Stimulated activated CD4-positive, alpha-beta T cell treated with anti-CD3 and anti-CD28 coated beads, Interleukin-1b, Interleukin-23, amount 100 ng/mL, for 24 hours (primary cell): ENCODE measurements at places on chromosomes 1 and 21.

DNA sequence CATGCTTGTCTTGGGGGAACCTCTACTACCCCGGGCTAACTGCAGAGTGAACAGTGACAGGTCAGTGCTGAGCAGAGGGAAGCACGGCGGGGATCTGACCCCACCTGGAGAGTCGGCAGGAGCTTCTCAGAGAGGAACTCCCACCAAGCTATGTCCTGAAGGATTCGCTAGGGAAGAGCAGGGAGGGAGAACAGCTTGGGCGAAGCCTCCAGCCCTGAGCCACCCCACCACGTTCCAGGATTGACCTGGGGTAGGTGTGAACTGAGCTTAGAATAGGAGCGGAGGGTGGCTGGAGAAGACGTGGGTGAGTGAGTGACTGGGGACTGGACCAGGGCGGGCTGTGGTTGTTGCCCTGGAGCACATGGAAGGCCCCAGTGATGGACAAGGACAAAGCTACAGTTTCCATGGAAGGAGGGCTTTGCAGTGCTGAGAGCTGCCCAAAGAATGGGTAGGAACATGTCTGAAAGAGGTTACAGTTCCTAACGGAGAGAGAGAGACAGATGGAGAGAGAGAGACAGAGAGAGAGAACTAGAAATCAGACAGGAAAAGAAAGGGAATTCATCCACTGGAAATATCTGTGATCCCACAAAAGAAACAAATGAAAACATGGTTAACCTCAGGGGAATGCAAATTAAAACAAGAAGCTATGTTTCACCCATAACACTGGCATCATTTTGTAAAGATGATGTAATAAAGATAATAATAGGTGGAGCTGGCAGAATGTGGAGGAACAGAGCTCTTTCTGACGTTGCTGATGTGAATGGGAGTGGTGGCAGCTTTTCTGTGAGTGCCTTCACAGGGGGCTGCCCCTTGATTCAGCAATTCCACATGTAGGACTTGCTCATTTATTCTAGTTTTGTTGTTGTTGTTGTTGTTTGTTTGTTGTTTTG, 17.2 kb downstream of the BSND start:
- DNase-seq, result no peak

DNA sequence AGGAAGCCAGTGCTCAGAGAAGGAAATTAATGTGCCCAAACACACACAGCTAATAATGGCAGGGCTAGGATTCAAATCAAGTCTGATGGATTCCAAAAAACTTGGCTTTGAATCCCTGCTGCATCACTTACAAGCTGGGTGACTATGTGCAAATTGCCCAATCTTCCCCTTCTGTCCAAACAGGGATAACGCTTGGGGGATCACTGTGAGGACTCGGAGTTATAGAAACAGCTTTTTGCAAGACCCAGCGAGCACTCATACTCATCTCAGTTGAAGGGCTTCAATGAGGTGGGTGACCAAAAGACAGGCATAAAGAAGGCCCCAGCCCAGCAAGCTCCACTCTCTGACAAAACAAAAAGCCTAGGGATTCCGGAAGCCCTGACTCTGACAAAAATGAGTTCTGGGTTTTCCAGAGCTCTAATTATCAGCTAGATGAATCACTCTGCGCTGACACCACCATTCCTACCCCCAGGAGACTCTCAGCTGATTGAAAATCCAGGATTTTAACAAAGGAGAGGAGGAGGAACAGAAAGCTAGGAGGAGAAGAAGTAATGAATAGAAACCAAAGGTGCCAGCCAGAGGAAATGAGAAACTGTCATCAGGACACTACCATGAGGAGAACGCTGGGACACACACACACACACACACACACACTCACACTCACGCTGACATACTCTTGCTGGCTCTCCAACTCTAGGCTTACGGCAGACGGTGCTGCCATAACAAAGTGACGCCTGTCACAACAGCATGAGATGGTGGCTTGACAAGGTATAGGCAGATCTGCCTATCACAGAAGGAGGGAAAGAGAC, 1.6 kb upstream of the STK40 start:
- DNase-seq, result no peak

DNA sequence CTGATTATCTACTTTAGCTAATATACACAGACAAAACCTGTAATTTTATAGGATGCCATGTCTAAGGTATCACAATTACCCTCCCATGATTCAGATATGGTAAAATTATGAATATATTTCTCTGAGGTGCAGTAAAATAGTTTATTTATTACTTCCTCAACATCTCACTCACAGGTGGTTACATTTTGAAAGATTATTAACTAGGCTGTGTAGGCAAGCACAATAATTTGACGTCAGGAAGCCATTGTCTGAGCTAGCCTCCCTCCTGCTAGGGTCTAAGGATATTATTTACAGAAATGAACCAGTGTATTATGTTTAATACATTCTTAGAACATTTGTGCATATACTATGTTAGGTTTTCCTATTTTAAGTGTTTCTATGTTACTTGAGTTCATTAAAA, 69.9 kb upstream of the ADGRL2 start:
- DNase-seq, result no peak

DNA sequence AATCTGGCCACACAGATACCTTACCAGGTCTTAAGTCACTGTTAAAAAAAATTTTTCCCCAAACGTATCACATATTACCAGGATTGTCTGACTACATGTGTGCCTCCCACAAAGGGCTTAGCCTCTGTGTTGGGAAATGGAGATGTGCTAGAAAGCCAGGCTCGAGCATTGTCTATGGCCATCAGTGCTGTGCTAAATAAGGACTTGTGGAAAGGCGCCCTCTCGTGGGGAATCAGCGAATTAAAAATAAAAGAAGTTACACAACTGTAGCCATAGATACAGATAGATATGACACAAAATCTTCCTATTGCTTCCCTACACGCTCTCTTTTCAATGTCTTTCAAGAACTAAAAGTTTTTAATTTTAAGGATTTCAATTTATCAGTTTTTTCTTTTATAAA, 47.5 kb upstream of the CRNN start:
- DNase-seq, result no peak

GRCh38 chr21:32918478-32919120, 107.1 kb upstream of the OLIG2 start:
- DNase-seq, result no peak

GRCh38 chr21:30758306-30758705, 3.1 kb upstream of the KRTAP21-1 start:
- no peak for DNase-seq

DNA sequence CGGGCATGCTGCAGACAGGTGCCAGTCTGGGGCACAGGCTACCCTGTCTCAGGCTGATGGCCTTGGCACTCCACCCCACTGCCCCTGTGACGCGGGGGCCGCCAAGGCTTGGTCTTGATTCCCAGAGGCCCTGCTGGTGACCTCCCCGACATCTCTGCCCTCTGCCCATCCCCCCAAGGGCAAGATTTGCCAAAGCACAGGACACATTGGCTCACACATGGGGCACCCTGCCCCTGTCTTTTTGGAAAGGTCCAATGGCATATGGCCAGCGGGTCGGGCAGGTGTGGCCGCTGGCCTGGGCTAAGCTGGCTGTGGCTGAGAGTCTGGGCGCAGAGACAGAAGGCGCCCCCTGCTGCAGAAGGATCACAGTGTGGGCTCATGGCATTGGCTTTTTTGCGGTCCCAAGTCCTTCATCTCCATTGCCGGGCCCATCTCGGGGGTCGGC, 4.6 kb downstream of the MIB2 start:
- no peak for DNase-seq

DNA sequence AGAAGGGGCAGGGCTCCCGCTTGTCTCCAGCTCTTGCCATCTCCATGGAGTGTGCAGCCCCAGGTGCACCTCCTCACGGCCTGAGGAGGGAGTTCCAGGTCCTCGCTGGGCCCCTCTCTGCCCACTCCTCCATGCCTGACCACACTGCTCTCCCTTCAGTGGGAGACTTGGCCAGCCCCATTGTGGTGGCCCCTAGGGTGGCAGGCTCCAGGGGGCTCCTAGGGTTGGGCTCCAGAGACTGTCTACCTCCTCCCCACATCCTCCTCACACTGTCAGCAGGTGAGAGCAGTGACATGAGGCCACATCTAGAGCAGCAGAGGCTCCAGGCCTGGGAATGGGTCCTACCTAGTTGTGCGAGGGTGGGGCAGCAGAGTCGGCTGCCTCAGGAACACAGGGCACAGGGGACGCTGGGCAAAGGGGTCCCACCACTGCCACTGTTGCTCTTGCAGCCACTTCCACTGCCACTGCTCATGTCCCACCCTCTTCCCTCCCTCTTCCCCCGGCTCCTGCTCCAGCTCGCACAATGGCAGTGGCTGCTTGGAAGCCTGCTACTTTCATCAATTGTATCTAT, 514.8 kb downstream of the MRPL39 start:
- no peak for DNase-seq

- DNase-seq, result peak; percentile 40
Measured at GRCh38 chr1:228794810-228795209, 59.5 kb downstream of the RHOU start.

- no peak for DNase-seq
Measured at GRCh38 chr21:43324596-43324995, 102.3 kb downstream of the SIK1 start.

DNA sequence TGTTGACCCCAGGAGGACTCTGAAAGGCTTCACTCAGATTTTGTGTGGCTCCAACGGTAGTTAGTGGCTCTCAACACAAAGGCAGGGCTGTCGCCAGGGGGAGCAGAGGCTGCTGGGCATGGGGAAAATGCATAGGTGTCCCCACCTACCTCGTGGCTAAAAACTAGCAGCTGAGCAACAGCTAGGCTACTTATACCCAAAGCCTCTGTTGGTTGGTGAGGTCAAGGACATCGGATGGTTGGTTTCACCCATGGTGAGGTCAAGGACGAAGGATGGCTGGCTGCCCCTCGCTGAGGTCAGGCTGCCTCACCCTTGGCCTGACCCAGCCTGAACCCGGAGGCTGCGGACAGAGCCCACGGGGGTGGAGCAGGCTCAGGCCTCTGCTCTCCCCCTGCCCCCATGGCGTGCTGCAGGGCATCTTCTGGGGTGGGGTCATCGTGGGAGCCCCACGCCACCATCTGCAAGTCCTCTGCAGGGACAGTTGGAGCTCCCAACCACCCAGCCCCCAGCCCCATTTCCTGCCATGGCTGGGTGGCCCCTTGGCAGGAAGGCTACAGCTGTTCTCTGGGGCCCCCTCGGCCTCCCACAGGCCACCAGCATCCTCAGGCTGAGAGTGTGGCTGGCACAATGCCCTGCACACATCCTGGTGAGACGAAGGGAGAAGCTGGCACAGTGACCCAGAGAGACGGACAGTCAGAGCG, 8.5 kb upstream of the GNB1 start:
- DNase-seq, result no peak

- no peak for DNase-seq
Measured at GRCh38 chr1:219576931-219577730, 35.8 kb downstream of the ZC3H11B start.

DNA sequence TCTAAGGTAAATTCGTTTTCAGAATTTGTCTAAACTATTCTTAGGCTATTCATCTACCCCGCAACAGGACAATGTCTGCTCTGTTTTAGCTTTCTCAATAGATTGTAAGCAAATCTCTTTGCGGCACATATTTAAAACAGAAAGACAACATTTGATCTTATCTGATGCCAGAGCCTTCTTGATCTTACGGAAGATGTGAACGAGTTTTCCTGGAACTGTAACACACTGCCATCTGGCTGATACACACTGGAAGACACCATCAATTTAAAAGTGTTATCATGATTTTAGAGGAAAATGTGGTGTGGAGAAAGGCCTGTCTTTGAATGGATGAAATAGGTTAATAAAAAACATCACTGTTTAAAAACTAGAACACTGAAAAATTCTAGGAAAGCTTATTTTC, 36.1 kb downstream of the COA6 start:
- DNase-seq, result no peak

- no peak for DNase-seq
Measured at GRCh38 chr1:46801323-46802055, 2.6 kb downstream of the CYP4B1 start.

GRCh38 chr1:6268415-6268814, 7.5 kb upstream of the GPR153 start:
- DNase-seq, result no peak

- DNase-seq, result no peak
Measured at GRCh38 chr1:156012051-156012817, 8.5 kb downstream of the SSR2 start.

- DNase-seq, result no peak
Measured at GRCh38 chr1:22254756-22255155, 111.9 kb upstream of the WNT4 start.

DNA sequence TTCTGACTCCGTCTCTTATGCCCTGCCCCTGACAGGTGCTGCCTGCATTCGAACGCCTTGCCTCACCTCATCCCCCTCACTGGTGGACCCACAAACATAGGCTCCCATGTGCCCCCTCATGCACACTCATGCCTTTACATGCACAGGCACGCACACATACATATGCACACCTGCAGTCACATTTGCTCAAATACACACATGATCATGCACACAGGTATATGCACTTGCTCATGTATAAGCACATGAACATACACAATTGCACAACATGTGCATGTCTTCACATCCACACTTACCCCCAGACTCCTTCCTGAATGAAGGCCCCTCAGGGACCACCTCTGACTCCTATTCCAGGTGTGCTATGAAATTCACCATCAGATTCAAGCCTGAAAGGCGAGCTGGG, 506.9 kb downstream of the PTPRU start:
- no peak for DNase-seq

- DNase-seq, result no peak
Measured at GRCh38 chr1:20174937-20175666, 10.8 kb upstream of the UBXN10 start.

- DNase-seq, result no peak
Measured at GRCh38 chr1:52943876-52944416, 16.9 kb downstream of the SCP2 start.

- no peak for DNase-seq
Measured at GRCh38 chr1:66373157-66373591, 160.8 kb upstream of the SGIP1 start.

GRCh38 chr1:8527941-8528340, 210.0 kb downstream of the SLC45A1 start:
- no peak for DNase-seq

- no peak for DNase-seq
Measured at GRCh38 chr1:63063367-63063766, 259.0 kb upstream of the FOXD3 start.
